ENCODE measurements at places on chromosomes 13 and 19.

DNA sequence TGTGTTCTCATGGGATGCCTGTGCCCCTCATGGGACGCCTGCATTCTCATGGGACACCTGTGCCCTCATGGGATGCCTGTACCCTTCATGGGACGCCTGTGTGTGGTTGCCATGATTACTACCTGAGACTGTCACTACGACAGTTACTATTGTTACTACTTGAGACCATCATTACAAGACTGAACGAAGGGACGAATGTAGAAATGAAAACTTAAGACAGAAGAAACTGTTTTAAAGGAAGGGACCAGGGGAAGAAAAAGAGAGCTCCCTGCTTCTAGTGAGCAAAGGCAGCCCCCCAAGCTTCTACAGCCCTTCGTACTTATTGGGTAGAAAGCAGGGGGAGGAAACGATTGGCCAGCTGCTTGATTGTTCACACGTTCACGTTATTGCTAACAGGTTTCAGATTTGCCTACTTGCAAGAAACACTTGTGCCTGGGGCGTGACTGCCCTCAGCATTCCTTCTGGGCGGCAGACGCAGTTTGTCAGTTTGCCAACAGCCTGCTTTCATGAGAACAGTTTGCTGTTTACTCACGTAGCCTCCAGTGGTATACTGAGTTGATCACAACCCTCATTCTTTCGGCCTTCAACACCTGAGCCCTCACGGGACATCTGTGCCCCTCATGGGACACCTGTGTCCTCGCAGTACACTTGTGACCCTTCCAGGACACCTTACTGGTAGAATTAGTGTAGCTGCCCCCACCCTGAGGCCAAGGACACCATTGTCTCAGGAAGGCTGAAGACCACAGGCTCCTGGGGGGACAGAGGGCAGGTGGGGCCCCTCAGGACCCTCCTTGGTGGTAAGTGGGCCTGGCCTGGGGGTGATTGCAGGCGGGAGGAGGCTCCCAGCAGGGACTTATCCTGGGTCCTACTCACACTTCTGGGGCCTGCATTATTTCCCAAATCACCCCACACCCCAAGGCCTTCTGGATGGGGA is 2.5 kb upstream of the S1PR4 start:
- DNase-seq, result no peak

DNA sequence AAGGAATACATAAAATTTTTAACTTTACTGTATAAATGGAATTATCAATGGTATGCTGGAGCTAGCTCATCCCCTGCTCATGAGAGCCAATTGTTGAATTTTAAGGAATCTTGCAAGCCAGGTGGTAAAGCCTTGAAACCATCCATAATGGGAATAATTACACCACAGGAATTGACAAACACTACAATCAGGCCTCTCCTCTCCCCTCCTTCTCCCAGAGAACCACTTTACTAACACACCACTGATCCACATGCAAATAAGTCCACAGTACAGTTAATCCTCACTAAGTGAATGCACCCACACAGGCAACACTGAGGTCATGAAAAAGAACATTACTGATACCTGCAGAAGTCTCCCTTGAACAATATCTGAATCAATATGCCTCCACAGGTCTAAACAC is 140.5 kb downstream of the KLF12 start:
- no peak for DNase-seq

DNA sequence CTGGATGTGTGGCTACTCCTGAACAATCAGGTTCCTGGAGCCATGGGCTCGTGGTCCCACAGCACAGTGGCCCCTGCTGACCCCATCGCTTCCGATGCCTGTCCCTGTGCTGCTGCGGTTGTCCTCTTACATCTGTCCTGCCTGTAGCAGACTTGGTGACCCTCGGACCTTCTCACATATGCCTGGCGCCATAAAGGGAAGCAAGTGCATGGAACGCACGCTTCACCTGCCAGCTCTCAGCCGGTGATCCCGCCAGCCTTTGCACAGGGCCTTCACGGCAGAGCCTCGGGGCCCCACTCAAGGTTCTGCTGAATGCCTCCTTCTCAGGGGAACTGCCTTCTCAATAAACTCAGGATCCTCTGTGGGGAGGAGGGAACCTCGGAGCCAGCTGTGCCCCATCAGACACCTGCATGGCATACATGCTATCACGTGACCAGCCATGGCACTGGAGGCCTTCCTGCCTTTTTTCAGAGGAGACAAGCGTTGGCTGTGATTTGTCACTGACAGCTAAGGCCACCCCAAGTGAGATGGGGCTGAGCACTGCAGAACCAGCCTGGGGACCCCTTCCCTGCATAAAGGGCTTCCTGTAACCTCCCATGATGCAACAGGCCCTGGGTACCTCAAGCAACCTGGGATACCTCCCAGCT is 24.3 kb downstream of the PEPD start:
- DNase-seq, result no peak

DNA sequence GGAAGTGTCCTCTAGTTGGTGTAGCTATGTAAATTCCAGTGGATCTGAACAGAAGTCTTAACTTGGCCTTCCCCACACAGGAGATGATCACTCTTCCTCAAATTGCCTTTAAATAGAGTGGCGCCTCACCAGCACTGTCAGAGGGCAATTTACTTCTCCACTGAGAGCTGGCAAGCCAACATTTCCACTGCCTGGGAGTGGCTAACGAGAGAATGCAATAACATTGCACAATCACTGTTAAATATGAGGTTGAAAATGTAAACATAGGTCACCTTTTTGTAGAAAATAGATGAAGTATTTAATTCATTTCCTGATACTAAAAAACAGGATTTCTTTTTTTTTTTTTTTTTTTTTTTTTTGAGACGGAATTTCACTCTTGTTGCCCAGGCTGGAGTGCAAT is 55.4 kb upstream of the UBL3 start:
- no peak for DNase-seq

- DNase-seq, result no peak
These were observed 197.1 kb downstream of the ITGBL1 start for GRCh38 chr13:101649488-101650126.

DNA sequence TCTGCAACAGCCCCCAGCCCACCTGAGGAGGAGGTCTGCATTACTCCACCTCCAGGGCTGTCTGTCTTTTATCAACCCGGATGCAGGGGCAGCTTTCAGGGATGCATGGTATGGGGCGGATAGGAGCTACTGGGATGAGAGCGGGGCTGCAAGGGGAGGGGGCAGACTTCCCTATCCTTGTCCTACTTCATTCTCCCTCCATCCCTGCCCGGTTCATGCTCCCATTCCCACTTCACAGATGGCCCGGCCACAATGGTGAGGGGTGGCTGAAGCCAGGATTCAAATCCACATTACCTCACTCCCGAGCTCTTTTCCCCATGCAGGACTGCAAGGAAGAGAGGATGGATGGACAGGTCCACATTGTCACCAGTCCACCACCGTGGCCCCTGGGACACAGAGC is 40.5 kb upstream of the VSTM2B start:
- DNase-seq, result no peak

- DNase-seq, result no peak
These were observed 4.7 kb downstream of the PPP1R13L start for GRCh38 chr19:45400192-45400591.
